Neural crest cell (in vitro differentiated cells): ENCODE measurements at places on chromosomes 3 and 15. TPM values are rescaled to one million over a fixed set of nuclear protein-coding genes. Genes with fewer than 3 reads are reported as not detected.

GRCh38 chr3:71453822-71454511 lies 129.6 kb downstream of the FOXP1 start:
- no peaks in the 10 kb centered on the region for H3K27me3 ChIP-seq
- DNase-seq, result no peak
- H3K36me3 ChIP-seq, result no peaks in the 10 kb centered on the region
- no peak overlapping the region for H3K27ac ChIP-seq

DNA sequence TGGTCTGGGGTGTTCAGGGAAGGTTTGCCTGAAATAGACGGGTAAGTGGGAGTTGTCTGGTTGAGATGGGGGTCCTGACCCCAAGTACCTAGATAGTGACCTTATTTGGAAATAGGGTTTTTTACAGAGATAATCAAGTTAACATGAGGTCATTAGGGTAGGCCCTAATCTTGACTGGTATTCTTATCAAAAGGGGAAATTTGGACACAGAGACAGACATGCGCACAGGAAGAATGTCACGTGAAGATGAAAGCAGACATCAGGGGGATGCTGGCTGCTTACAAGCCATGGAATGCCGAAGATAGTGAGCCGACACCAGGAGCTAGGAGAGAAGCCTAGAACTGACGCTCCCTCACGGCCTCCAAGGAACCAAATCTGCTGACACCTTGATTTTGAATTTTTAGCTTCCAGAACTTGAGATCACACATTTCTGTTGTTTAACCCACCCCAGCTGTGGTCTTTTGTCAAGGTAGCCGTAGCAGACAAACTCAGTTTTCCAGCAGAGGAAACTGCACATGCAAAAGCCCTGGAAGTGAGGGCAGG lies 17.1 kb downstream of the BHLHE40 start:
- DNase-seq, result no peak
- H3K4me3 ChIP-seq, result no peak overlapping the region
- H3K27ac ChIP-seq, result no peak overlapping the region
- no peaks in the 10 kb centered on the region for H3K4me1 ChIP-seq
- H3K36me3 ChIP-seq, result no peaks in the 10 kb centered on the region

DNA sequence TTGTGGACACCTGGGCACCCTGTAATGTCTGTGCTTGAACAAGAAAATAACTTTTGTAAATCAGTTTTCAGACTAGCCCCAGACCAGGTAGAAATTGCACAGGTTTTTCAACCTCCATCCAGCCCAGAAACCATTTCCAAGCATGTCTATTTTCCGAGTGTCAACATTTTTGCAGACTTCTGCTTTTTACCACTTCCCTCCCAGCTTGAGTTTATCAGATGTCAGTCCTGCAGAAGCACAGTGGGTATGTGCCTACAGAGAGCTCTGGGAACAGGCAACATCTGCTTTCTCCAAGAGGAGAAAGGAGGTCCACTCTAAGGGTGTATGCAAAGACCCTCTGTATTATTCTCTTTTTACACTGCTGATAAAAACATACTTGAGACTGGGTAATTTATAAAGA lies 83.9 kb downstream of the LRRK1 start:
- H3K36me3 ChIP-seq, result peaks cover 3% of the 10 kb centered on the region
- no peak overlapping the region for H3K4me3 ChIP-seq
- H3K4me1 ChIP-seq, result peaks cover 21% of the 10 kb centered on the region
- H3K27ac ChIP-seq, result no peak overlapping the region
- peaks cover 37% of the 10 kb centered on the region for H3K27me3 ChIP-seq

GRCh38 chr15:60444289-60444912 lies 34.5 kb downstream of the ICE2 start:
- no peak for DNase-seq
- H3K36me3 ChIP-seq, result peaks cover 5% of the 10 kb centered on the region
- H3K27me3 ChIP-seq, result no peaks in the 10 kb centered on the region
- H3K4me1 ChIP-seq, result no peaks in the 10 kb centered on the region
- H3K4me3 ChIP-seq, result no peak overlapping the region

Gene ITPKA
- 1.3 and 1.5 TPM in 2 replicates for total RNA-seq

GRCh38 chr3:40170395-40170794 lies 139.1 kb upstream of the EIF1B start:
- DNase-seq, result no peak
- peaks cover 4% of the 10 kb centered on the region for H3K4me1 ChIP-seq
- H3K27me3 ChIP-seq, result peaks cover 13% of the 10 kb centered on the region
- H3K36me3 ChIP-seq, result no peaks in the 10 kb centered on the region
- H3K4me3 ChIP-seq, result no peak overlapping the region
- H3K27ac ChIP-seq, result peak overlapping the region; percentile 43

- H3K4me3 ChIP-seq, result peak overlapping the region; percentile 80
- H3K27me3 ChIP-seq, result peaks cover 5% of the 10 kb centered on the region
- peak overlapping the region; percentile 51 for H3K27ac ChIP-seq
- no peaks in the 10 kb centered on the region for H3K36me3 ChIP-seq
- DNase-seq, result no peak
These were observed 12.7 kb downstream of the ATP10A start for GRCh38 chr15:25850154-25851111.

DNA sequence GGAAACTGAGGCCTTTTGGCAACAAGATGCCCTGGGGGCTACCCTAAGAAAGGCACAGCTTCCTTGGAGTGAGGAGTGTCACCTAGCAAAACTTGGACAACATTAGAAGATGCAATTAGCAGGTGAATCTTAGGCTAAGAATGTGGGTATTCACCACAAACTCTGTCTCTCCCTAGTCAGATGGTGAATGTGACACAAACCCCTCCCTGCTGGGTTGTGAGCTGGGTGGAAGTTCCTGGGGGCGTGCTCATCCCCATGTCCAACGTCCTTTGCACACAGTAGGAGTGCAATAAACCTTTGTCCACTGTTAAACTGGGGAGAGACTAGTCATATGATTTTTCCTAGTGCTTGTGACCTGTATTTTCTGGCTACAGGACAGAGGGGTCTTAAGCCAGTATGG lies 67.1 kb upstream of the SH3GL3 start:
- H3K27me3 ChIP-seq, result peaks cover 16% of the 10 kb centered on the region
- H3K27ac ChIP-seq, result no peak overlapping the region
- no peak for DNase-seq
- no peak overlapping the region for H3K4me3 ChIP-seq
- H3K36me3 ChIP-seq, result peaks cover 3% of the 10 kb centered on the region

- no peak overlapping the region for H3K4me3 ChIP-seq
- peaks cover 9% of the 10 kb centered on the region for H3K27me3 ChIP-seq
- no peak for DNase-seq
- no peaks in the 10 kb centered on the region for H3K36me3 ChIP-seq
These were observed 10.7 kb downstream of the CHST14 start for GRCh38 chr15:40481341-40482074.

DNA sequence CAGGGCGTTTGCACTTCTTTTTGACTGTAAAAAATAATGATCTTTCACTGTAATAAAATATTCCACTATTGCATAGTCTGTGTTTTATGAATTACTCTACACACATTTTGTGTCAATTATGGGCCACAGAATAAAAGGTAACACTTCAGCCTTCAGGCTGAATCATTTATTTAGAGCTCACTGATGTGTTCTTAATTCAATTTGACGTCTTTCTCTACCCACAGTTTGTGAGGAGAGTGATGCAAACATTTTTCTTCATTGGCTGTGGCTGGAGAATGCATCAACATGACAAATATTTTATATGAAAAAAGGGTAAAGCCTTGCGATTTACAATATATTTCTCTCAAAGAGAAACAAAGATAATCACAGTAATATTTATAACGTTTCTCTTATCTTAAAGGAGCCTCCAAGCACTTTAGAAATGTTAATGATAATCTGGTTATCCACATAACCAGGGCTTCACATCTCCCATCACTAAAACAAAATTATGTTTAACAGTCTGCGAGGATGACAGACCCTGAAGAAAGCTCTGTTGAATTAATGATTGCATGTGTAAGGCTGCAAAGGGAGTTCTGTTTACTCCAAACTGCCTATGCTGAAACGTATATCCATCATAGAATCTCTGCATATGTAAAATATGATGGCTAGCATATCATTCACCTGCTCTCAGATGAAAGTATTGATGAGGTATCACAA lies 951.3 kb downstream of the ZPLD1 start:
- H3K27me3 ChIP-seq, result no peaks in the 10 kb centered on the region
- DNase-seq, result no peak
- no peak overlapping the region for H3K4me3 ChIP-seq
- H3K36me3 ChIP-seq, result no peaks in the 10 kb centered on the region
- no peak overlapping the region for H3K27ac ChIP-seq
- peaks cover 5% of the 10 kb centered on the region for H3K4me1 ChIP-seq

Gene MUC20
- total RNA-seq, result 2.3 and 3.0 TPM in 2 replicates

- H3K4me3 ChIP-seq, result no peak overlapping the region
- H3K4me1 ChIP-seq, result no peaks in the 10 kb centered on the region
- H3K36me3 ChIP-seq, result peaks cover 8% of the 10 kb centered on the region
- DNase-seq, result no peak
These were observed 137.9 kb downstream of the UACA start for GRCh38 chr15:70625438-70625837.

Gene CHST2
- total RNA-seq, result 4.3 and 4.5 TPM in 2 replicates

- H3K4me1 ChIP-seq, result peaks cover 9% of the 10 kb centered on the region
- no peak for DNase-seq
- no peaks in the 10 kb centered on the region for H3K36me3 ChIP-seq
- no peak overlapping the region for H3K27ac ChIP-seq
- peaks cover 6% of the 10 kb centered on the region for H3K27me3 ChIP-seq
- H3K4me3 ChIP-seq, result peak overlapping the region; percentile 57
These were observed 114.2 kb downstream of the KLF13 start for GRCh38 chr15:31440754-31441311.

Gene PLCB2
- total RNA-seq, result 8.7 and 8.8 TPM in 2 replicates

Gene GOLGA6L4
- total RNA-seq, result 2.0 and 2.1 TPM in 2 replicates

- peaks cover 4% of the 10 kb centered on the region for H3K4me1 ChIP-seq
- no peak for DNase-seq
- H3K4me3 ChIP-seq, result peak overlapping the region; percentile 84
- no peak overlapping the region for H3K27ac ChIP-seq
- H3K36me3 ChIP-seq, result peaks cover 19% of the 10 kb centered on the region
These were observed 32.8 kb downstream of the ZBTB38 start for GRCh38 chr3:141401095-141401494.

Gene PRSS50
- 0.35 and 0.39 TPM in 2 replicates for total RNA-seq

- no peak for DNase-seq
- no peak overlapping the region for H3K27ac ChIP-seq
- H3K4me1 ChIP-seq, result no peaks in the 10 kb centered on the region
- no peaks in the 10 kb centered on the region for H3K27me3 ChIP-seq
These were observed 101.9 kb upstream of the KCNMB2 start for GRCh38 chr3:178434206-178434805.

GRCh38 chr3:121970047-121970446 lies 52.0 kb downstream of the ILDR1 start:
- peaks cover 5% of the 10 kb centered on the region for H3K36me3 ChIP-seq
- H3K27me3 ChIP-seq, result peaks cover 15% of the 10 kb centered on the region
- no peaks in the 10 kb centered on the region for H3K4me1 ChIP-seq
- H3K27ac ChIP-seq, result no peak overlapping the region

DNA sequence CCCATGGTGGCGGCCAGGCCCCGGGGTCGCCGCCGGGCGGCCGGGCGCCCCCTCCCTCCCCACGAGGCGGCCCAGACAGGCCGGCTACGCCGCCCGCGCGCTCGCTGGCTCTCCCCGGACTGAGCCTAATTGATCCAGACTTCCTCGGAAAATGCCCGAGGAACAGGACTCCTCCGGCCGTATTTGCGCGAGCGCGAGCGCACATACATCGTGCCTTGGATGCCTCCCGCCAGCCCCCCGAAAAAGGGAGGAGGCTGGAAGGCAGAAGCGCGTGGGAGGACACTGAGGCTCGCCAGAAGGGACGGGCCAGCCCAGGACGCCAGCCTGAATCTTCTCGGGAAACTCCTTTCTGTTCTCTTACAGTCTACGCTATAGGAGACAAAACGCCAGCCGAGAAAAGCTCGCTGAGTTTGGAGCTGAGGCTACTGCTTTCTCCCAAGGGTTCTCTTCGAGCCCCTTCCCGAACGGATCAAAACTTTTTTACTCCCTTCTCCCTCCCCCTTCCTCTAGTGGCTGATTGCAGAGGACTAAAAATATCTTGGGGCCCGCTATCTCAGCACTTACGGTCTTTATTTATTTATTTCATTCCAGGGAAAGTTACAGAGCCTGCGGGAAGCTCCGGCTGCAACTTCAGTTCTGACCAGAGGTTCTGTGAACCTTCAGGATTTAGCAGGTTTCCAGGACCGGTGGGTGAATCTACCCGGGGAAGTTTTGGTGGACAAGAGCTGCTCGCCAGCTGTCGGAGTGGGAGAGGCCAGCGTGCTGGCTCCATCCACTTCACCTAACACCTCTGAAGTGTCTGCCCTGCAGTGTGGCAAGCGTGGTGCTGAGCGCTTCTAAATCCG lies at the start of gene PDZRN3:
PDZRN3 (minus strand) TSS at position 121 of the 845 bp plus-strand sequence.
- H3K36me3 ChIP-seq, result no peaks in the 10 kb centered on the region
- H3K27ac ChIP-seq, result peak within 1 kb of the TSS; percentile 68
- H3K4me3 ChIP-seq, result peak within 1 kb of the TSS; percentile 91
- DNase-seq, result peak; percentile 57

DNA sequence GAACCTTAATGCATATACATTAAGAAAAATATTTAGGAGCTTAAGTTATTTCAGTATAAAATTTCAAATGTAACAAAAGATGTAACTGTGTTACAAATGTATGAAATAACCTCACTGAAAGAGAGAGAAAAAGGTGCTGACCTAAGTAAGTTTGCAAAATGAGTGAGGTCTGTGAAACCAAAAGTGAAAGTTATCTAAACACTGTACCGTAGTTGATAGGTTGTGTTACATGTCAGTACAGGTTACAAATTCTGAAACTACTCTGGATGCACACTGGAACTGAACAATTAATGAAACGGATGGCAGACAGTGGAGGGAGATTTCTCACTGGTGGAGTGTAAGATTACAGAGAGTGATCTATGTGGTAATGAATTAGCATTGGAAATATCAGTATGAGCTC lies 420.7 kb downstream of the ZNF385D start:
- H3K27me3 ChIP-seq, result no peaks in the 10 kb centered on the region
- H3K4me3 ChIP-seq, result no peak overlapping the region
- H3K4me1 ChIP-seq, result peaks cover 14% of the 10 kb centered on the region
- DNase-seq, result no peak
- no peak overlapping the region for H3K27ac ChIP-seq
- no peaks in the 10 kb centered on the region for H3K36me3 ChIP-seq

Gene MOBP
- not detected in 2 replicates for total RNA-seq

- peaks cover 86% of the 10 kb centered on the region for H3K4me1 ChIP-seq
- no peak overlapping the region for H3K4me3 ChIP-seq
- no peak for DNase-seq
- H3K27me3 ChIP-seq, result no peaks in the 10 kb centered on the region
- H3K27ac ChIP-seq, result no peak overlapping the region
These were observed 30.4 kb downstream of the TRIM71 start for GRCh38 chr3:32848215-32848614.

GRCh38 chr3:143536817-143537535 lies 311.3 kb downstream of the SLC9A9 start:
- H3K27ac ChIP-seq, result no peak overlapping the region
- no peak for DNase-seq
- H3K4me3 ChIP-seq, result no peak overlapping the region
- H3K27me3 ChIP-seq, result no peaks in the 10 kb centered on the region
- H3K4me1 ChIP-seq, result no peaks in the 10 kb centered on the region

GRCh38 chr3:74115906-74116305 lies 491.2 kb upstream of the PDZRN3 start:
- no peaks in the 10 kb centered on the region for H3K36me3 ChIP-seq
- no peaks in the 10 kb centered on the region for H3K4me1 ChIP-seq
- DNase-seq, result no peak
- H3K27ac ChIP-seq, result no peak overlapping the region
- H3K27me3 ChIP-seq, result no peaks in the 10 kb centered on the region

GRCh38 chr3:124764746-124765145 lies 34.5 kb downstream of the UMPS start:
- peak overlapping the region; percentile 43 for H3K27ac ChIP-seq
- no peak for DNase-seq
- no peaks in the 10 kb centered on the region for H3K36me3 ChIP-seq
- peaks cover 13% of the 10 kb centered on the region for H3K4me1 ChIP-seq

Gene CCNL1
- total RNA-seq, result 127 and 136 TPM in 2 replicates

Gene RBPMS2
- 40.3 and 40.5 TPM in 2 replicates for total RNA-seq

- H3K27me3 ChIP-seq, result no peaks in the 10 kb centered on the region
- no peak for DNase-seq
- no peak overlapping the region for H3K4me3 ChIP-seq
These were observed 98.2 kb downstream of the STRIT1 start for GRCh38 chr3:155194973-155195957.

Gene SPRED1
- 40.0 and 44.2 TPM in 2 replicates for total RNA-seq

Gene NOX5
- not detected in 2 replicates for total RNA-seq

Gene BFSP2
- not detected in 2 replicates for total RNA-seq
